ENCODE measurements at places on chromosomes 5 and 9. TPM values are rescaled to one million over a fixed set of nuclear protein-coding genes. Genes with fewer than 3 reads are reported as not detected.

DNA sequence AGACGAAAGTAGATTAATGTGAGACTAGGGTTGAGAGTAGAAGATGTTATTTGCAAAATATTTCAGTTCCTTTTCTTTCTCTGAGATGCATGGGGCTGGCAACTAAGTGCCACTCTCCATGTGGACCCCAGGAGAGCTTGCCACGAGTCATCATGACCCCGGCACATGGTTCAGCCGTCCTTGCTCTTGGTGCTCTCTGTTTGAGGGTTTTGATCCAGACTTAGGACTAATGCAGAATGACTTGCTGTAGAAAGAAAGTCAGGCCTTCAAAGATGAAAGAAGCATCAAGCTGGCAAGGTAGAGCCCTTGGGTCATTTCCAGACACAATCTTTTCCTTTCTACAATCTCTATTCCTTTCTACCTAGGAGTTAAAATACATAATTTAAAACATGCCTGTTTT, 84.7 kb downstream of the RASGRF2 start:
- DNase-seq = no peak

CLINT1 gene
- 74.8 TPM for total RNA-seq

LHX3 gene
- not detected for total RNA-seq

DNA sequence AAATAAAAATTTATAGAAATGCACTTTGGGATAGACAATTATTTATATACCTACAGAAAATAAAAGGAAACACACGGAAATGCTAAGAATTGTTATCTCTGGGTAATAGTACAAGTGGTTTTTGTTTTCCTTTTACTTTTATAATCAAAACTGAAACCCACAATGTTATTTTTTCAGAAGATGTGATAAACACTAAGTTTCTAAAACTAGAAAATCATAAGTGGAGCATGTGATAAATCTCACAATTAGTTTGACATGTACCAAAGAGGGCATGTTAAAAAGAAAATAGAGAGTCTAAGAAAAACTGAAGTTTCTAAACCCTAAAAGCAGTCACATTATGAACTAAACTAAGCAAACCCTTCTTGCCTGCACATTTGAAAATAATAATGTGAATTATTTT, 61.1 kb downstream of the OXCT1 start:
- DNase-seq = no peak

- DNase-seq = no peak
Observed at GRCh38 chr9:68775003-68775730, 70.1 kb downstream of the PIP5K1B start.

C8G gene
- total RNA-seq = 1.5 TPM

NIPAL4 gene
- total RNA-seq = 0.49 TPM
